ENCODE measurements at places on chromosomes 1 and 21. TPM values are rescaled to one million over a fixed set of nuclear protein-coding genes. Genes with fewer than 3 reads are reported as not detected.
A peak's percentile ranks its signal among the peaks of the same experiment; 100 is the strongest.

ERICH3 gene
- total RNA-seq, result not detected

TSSK3 gene
- total RNA-seq, result 0.69 TPM

DNA sequence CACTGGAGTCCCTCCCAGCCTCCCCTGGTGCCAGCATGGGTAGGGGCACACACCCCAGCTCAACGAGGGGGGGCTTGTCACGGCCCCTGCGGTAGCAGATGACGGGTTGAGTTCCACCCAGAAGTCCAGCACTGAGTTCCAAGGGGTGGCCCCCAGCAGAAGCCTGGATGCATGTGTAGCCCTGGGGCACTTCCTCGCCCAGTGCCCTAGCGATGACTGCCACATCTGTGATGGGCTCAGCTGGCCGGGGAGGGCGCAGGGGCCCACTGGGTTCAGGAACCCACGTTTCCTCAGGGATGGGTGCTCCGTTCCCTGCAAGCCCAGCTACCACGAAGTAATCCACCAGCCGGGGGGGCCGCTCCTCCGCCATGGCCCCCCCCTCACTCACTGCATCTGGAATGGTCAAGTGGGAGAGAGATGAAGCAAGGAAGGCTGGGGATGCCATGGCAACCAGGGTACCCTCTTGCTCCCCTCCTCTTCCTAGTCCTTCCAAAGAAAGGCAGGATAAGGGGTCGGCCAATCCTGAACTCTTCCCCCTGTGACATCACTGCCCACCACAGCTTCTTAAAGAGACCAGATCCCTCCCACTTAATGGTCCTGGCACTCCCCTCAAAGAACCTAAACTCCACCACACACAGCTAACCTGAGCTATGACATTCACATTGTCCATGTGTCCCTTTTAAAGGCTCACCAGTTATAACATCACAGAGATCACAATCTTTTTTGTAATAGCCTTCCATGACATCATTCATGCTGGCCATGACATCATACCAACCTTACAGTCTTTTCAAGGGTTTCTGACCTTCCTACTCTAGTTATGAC lies 2.3 kb downstream of the DENND4B start:
- H3K4me3 ChIP-seq, result peak overlapping the region; percentile 92
- no peaks in the 10 kb centered on the region for H3K27me3 ChIP-seq
- no peak for DNase-seq
- peaks cover 34% of the 10 kb centered on the region for H3K36me3 ChIP-seq
- H3K27ac ChIP-seq, result peak overlapping the region; percentile 97

DNA sequence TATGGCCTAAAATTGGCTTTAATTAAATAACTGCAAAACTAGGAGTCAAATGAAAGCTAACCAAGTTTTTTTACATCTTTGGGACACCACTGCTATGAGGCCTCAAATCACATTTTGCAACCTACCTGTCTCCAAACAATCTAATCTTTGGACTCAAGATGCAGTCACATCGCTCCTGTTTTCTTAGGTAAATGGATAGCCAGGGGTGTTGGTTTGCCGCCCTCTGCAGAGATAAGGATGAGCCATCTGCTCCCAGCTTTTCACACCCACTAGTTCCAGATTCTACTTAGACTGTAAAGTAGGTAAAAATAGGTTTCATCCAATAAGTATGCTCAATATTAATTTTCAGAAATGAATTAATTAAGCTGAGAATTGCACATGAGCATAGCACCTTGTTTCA lies 456.5 kb downstream of the KIF26B start:
- H3K4me1 ChIP-seq, result no peaks in the 10 kb centered on the region
- H3K36me3 ChIP-seq, result no peaks in the 10 kb centered on the region

GRCh38 chr21:44800103-44800502 lies 1.5 kb downstream of the UBE2G2 start:
- peak overlapping the region; percentile 56 for H3K27ac ChIP-seq
- H3K4me3 ChIP-seq, result peak overlapping the region; percentile 99
- peak; percentile 36 for DNase-seq
- H3K4me1 ChIP-seq, result peaks cover 65% of the 10 kb centered on the region
- peaks cover 41% of the 10 kb centered on the region for H3K36me3 ChIP-seq

All from activated CD4-positive, alpha-beta memory T cell treated with anti-CD3 and anti-CD28 coated beads for 36 hours (primary cell).